ENCODE measurements at places on chromosomes 2 and 18.

- peak; percentile 91 for DNase-seq
Measured at GRCh38 chr2:112794131-112794733, 9.9 kb upstream of the IL1A start.

DNA sequence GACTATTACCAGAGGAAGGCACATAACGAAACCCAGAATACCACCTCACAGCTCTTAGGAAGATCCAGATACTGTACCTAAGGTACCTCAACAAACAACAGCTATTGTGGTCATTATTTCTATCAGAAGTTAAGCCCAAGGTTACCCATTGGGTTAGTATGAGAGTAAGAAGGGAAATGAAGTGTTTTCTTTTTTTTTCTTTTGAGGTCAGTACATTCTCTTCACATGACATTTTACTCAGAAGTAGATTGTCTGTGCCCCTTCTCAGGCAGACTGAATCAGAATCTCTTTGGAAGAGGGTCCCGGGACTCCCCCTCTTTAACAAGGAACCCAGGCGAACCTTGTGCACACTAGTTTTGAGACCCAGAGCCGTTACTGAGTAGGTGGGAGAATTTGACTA, 233.7 kb upstream of the CXCR4 start:
- no peak for DNase-seq

GRCh38 chr2:167551416-167551815, 663.1 kb downstream of the XIRP2 start:
- DNase-seq, result no peak

- DNase-seq, result no peak
Measured at GRCh38 chr2:181894381-181894780, 2.9 kb downstream of the ITPRID2 start.

DNA sequence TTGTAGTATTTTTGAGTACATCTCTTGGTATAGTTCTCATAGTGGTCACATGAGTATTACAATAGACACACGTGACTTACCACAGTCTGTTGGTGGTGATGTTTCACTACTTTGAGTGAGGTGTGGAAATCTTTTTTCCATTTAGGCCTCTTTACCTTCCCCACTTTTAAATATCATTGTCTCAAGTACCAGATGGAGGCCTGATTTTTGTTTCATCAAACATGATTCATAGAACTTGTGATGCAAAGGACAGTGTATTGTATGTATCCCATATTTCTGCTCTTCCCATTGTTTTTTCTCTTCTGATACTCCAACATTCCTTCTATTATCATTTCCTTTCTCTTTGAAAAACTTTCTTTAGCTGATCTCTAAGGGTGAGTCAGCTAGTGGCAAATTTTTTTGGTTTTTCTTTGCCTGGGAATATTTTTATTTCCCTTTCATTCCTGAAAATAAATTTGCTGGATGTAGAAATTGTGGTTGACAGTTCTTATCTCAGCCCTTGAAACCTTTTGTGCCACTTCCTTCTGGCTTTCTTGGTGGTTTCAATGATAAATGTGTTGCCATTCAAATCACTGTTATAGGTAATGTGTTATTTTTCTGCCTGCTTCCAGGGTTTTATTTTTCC, 32.8 kb downstream of the RFX8 start:
- DNase-seq, result peak; percentile 74

- no peak for DNase-seq
Measured at GRCh38 chr2:233259730-233260129, 8.3 kb downstream of the ATG16L1 start.

GRCh38 chr2:225895126-225895525, 495.6 kb downstream of the NYAP2 start:
- DNase-seq, result no peak

- peak; percentile 91 for DNase-seq
Measured at GRCh38 chr2:168247341-168248261, at the start of gene STK39. Gene STK39 (minus strand): TSS chr2:168247595. CDS start chr2:168247435, 160 bp downstream.

DNA sequence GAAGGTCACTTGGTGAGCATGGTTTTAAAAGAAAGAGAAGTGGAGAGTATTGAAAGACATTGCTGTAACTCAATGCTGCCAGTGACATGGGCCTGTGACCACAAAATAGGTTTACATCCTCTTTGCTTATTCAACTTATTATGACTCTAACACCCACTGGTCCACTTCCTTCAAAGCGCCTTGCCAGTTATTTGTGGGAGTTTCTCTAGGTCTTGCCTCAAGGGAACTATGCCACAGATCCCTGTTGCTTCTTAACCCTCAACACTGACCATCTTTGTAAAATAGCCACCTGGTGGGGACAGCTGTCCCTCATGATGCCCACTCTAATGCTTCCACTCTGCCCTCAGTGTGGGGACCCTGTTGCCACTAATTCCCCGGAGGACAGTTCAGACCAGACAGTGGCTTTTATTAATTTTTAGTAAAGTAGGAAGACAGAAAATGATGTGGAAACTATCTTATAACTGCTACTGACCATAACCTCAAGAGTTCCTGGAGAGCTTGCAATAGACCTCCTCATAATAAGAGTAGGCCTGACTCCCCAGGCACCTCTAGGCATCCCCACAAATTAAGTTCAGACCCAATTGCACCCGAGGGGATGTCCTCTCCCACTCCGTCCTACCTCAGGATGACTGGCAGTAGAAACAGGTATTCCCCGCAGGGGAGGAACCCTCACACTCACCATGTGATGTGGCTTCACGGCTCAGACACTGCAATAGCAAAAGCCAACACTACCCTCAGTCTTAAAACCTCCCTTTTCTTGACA, 31.3 kb upstream of the SLC25A52 start:
- DNase-seq, result peak; percentile 59

- no peak for DNase-seq
Measured at GRCh38 chr18:74288041-74288440, 3.7 kb downstream of the CYB5A start.

DNA sequence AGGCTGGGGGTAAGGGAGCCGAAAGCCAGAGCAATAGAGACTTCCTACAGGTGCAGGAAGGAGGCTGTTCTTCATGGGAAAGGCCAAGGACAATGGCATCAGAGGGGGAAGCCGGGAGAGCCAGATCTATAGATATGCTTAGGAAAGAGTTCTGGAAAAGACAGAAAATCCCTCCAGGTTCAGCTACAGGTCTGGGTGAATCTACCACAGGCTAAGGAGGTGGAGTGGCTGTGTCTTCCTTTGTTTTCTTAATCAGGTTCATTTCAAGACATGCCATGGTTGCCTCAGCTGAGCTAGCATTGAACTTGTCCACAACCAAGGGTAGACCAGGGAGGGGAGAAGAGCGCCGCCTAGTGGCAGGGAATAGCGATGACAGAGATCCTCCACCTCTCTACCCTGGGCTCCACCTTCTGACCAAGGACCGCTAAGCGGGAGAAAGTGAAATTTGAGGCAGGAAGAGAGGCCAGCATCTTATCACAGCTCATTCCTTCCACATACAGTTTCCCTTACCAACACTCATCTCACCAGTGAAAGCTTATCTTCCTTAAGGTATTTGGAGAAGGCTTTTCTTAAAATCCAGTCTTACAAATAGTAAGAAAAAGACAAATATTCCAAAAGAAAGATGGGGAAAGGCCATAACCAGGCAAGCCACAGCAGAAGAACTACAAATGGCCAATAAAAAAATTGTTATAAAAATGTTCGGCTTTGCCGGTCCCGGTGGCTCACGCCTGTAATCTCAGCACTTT, 74.2 kb downstream of the VIT start:
- DNase-seq, result peak; percentile 70

- no peak for DNase-seq
Measured at GRCh38 chr2:32798829-32799228, 147.9 kb upstream of the LTBP1 start.

DNA sequence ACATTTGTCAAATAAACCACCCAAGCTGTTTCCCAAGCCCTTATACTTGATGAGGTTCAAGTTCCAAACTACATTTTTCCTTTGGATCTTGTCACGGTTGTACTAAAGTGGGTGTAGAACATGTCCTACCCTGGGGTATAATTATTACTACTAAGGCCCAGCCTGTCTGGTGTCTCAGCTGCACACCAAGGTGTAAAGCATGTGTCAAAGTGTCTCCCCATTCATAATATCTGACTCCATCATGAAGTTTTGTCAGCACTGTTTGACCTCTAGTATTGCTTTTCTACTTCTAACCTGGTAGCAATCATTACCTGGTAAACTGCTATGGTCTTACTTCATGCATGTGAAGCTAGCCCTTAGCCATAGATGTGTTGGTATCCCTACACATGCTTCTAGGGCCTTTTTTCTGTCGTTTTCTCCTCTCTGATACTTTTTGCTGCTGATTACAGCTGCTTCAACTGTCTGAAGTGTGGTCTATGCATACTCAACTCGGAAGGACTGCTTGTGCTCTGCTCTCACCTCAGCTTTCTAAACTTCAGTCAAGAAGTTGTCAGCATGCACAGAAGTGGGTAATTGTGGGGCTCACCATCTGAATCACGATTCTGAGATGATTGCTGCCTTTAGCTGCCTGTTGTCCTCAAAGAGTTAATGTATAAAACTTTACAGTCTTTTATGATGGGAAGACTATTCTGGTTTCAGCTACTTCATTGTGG, 445.7 kb upstream of the TRIB2 start:
- no peak for DNase-seq

DNA sequence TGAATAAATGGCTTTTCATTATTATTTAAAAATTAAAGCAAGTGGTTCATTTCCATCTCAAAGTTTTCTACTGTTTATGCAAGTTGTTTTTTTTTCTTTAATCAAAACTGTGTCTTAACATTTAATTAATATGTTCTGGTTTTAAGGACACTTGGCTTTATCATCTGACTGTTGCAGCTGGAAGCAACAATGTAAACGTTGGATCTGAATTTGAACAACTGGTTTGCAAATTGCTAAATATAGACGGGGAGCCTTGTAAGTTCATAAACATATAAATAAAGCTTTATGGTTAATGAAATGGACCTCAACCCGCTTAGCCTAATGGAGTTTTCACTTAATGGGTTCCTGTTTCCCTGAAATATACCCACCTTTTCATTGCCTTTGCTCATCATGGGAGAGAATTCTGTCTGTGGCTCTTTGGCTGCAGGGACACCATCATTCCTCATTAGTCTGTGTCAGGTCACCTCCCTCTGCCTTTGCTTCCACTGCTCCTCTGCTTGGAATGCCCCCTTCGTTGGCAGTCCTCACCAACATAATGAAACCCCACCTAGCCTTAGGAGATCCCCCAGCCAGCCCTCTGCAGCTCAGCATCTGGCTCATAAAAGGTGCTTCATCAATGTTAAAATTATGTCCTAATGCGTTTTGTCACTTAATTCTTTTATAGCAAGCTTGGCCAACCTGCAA, 44.2 kb upstream of the DYNC2LI1 start:
- DNase-seq, result no peak

GRCh38 chr2:71896385-71897136, 251.1 kb downstream of the CYP26B1 start:
- no peak for DNase-seq

- DNase-seq, result no peak
Measured at GRCh38 chr2:33291278-33292013, 185.0 kb upstream of the RASGRP3 start.

DNA sequence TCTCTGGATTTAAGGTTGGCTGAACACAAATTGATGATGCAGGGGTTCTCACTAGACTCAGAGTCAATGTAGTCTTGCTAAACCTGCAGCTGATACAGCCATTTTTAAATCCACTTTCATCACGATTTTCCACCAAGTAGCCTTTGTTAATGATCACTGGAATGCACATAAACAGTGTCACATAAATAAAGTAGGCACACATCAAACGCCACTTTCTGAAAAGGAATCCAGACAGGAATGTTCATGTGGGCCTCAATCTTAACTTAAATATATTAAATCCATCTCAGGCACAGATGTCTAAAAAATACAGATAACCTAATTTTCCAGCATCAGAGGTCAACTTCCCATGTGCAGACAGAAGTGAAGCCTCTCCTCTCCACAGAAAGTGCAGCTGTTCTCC, 58.3 kb downstream of the LAMA1 start:
- no peak for DNase-seq

GRCh38 chr18:54772056-54772455, 56.2 kb upstream of the RAB27B start:
- no peak for DNase-seq

- DNase-seq, result no peak
Measured at GRCh38 chr2:101427743-101428142, 40.4 kb upstream of the CREG2 start.

GRCh38 chr2:156615836-156616322, 179.7 kb downstream of the GPD2 start:
- peak; percentile 20 for DNase-seq

DNA sequence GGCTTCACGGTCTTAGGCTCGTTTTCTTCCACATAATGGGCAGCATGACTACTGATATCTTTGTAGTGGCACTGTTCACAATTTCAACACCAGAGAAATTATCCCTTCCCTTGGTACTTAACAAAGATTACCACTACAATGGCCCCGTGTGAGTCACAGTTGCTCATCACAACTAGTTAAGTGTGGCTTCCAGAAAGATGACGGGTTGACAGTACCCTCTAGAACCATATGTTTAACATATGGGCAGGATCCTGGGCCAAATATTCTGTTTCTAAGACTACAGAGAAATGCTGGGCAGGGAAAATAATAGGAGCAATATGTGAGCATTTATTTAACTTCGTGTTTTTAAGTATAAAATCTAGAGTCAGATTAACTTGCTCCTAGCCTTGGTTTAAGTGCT, 780.1 kb upstream of the LINC00305 start:
- no peak for DNase-seq

- DNase-seq, result no peak
Measured at GRCh38 chr2:234580686-234581085, 83.8 kb upstream of the ARL4C start.

DNA sequence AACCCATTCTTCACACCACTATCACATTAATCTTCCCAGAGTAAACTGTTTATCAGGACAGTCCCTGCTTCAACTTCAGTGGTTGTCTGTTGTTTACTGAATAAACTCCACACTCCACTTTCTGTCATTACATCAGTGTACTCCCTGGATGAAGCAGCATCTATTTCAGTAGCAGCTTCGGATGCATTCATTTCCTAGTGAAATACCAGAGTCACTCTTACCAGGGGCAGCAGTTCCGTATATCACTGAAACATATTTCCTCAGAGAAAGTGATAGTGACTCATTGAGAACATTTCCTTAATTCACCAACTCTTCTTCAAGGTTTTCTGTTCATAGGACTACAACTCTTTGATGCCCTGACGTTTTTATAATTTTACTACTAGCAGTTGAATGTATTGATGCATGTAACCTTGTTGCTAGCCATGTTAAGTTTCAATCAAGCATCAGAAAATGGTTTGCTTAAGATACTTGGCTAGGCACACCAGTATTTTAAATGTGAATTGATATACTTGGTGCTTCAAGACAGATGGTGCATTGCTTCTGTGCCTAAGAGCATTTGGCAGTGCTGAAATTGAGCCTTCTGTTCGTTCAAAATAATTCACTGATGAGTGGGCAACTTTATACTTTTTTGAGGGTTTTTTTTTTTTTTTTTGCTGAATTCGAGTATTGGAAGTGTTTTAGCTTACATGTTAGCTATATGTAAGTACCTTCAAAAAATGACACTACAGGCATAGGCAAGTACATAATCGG, 92.3 kb downstream of the UBE2E3 start:
- peak; percentile 66 for DNase-seq

- DNase-seq, result no peak
Measured at GRCh38 chr18:54585743-54586142, 5.3 kb upstream of the DYNAP start.

Measured in hematopoietic multipotent progenitor cell treated with erythropoietin and hydrocortisone succinate and interleukin-3 and kit ligand, for 4 days (in vitro differentiated cells).